ENCODE measurements at places on chromosomes 12 and 14.

DNA sequence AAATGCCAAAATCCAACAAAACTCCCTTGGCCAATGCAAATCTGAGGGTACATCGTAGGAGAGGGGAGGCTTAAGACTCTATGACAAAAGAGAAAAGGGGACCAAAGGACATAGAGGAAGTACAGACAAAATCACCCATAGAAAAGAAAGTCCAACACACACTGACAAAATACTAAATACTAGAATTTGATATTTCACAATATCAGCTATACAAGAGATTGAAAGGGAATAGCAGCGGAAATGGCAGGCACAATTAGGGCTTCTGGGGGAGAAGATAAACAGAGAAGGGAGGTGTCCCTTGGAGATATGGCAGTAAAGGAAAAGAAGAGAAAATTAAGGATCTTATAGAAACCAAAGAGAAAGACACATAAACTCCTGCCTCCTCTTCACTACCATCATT is 29.0 kb downstream of the ATP2B1 start:
- DNase-seq = no peak

DNA sequence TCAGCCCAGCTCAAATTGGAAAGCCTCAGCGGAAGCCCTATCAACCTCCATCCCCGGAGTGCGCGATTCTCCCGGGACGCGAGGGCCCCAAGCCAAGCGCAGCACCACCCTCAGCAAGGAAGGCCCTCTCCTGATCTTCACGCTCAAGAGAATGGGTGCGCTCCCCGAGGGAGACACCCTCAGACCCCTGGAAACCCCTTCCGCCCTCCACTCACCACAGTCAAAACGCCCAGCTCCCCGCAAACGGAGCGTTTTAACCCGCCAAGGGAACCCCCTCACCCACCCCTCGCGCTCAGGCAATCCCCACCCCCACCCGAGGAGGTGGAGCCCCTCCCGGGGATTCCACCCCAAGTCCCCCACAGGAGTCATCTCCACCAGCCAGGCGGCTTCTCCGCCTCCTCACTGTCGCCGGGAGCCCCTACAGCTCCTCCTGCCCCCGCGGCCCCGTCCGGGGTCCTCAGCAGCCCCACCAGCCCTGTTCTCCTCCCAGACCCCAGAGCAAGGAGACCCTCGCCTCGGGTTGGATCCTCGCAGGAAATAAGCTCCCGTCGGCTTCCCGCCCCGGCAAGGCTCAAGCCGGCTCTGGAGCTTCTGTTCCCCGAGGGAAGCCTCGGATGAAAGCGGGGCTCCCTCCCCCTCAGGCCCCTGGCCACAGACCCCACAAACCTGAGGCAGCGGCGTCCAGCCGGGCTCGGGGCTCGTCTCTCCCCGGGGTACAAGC is 507 bp downstream of the BAZ2A start:
- DNase-seq = no peak

DNA sequence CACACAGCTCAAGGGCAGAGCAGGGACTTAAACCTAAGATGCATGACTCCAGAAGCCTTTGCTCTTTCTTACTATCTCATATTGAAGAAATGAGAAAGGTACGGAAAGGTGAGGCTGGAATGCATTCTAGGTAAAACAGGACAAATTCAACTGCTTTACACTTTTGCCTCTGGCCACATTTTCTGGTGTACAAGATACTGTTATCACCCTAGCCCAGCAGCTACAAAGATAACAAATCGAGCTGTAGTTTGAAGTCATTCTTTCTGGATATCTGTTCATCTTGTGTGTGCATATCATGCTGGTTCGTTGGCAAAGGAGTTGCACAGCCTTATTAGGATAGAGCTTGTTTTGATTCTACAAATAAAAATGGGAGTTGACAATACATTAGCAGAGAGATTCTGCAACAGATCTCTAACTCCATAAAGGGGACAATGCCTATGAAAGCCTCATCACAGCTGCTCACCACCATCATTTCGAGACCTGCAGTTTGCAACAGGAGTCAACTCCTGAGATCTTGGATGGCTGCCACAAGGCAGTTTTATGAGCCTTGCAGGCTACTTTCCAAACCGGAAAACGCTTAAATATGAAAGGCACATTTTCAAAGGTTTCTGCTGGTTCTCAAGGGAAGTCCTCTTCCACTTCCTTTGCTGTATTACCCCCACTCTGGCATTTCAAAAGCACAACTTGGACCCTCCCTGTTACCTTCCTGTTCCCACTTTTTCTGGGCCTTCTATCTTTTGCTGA is 64.9 kb downstream of the STXBP6 start:
- no peak for DNase-seq

- no peak for DNase-seq
Measured at GRCh38 chr12:53506881-53507602, at the start of gene NPFF. NPFF (minus strand) TSS chr12:53507484; CDS start chr12:53507474, 10 bp downstream.

DNA sequence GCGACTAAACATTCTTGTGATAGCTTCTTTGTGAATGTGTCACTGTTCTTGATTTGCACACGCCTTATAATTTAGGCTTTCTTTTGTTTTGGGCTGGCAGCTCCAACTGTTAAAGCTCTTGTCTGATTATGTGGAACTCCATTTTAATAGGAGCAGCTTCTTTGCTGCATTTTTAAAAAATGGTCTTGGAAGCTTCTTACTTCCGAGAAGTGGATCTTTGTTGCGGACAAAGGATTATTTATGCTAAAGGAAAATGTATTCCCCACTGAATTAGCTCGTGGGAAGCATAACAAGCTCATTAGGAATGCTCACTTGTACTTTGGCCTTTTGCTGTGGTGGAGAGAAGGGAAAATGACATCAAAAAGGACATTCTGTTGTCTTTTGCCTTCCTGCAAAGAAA is 20.0 kb downstream of the GAS2L3 start:
- DNase-seq = no peak

GRCh38 chr12:29148911-29149690 is at the start of gene FAR2:
FAR2 (plus strand) TSS chr12:29149278; CDS start chr12:29270450, 121,172 bp downstream.
- no peak for DNase-seq

GRCh38 chr12:109259545-109259895 is 49.6 kb downstream of the FOXN4 start:
- DNase-seq = no peak

GRCh38 chr12:124898200-124898922 is 16.1 kb downstream of the UBC start:
- no peak for DNase-seq

DNA sequence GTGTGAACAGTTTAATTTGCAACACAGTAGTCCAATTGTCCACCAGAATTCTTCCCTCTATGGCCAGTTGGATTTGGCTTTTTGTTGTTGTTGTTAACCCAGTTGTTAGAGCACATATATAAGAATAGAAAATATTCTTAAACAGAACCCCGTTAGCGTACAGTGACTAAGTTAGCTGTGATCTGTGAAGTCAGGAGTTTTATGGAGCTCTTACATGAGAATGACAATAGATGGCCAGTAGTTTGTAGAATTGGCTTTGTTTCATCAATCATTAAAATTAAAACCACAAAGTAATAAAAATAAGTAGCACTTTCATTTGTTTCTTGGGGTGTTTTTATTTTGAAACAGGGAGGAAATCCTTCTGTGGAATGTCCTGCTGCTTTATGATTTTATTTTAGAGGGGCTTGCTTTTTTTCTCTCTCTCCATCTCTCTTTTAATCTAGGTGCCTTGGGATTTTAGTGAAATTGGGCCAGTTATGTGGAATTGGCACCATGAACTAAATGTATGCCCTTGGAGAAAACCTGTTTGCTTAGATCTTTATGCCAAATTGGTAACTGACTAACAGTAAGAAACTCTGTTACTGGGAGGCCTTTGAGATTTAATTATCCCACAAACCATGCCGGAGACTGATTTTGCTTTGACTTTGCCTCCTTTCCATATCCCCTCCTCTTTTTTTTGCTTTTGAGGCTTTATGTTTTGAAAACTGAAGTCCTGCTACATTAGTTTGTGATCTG is 22.9 kb downstream of the FBXW8 start:
- no peak for DNase-seq

GRCh38 chr12:26341491-26341890 is 146.1 kb downstream of the SSPN start:
- DNase-seq = no peak

- DNase-seq = no peak
Measured at GRCh38 chr14:56137453-56137807, 19.2 kb downstream of the PELI2 start.

- no peak for DNase-seq
Measured at GRCh38 chr12:25496098-25496587, 56.9 kb downstream of the LMNTD1 start.

GRCh38 chr12:113059071-113059595 is 2.6 kb downstream of the DTX1 start:
- DNase-seq = no peak

- no peak for DNase-seq
Measured at GRCh38 chr12:25256005-25256404, 5.3 kb upstream of the KRAS start.

DNA sequence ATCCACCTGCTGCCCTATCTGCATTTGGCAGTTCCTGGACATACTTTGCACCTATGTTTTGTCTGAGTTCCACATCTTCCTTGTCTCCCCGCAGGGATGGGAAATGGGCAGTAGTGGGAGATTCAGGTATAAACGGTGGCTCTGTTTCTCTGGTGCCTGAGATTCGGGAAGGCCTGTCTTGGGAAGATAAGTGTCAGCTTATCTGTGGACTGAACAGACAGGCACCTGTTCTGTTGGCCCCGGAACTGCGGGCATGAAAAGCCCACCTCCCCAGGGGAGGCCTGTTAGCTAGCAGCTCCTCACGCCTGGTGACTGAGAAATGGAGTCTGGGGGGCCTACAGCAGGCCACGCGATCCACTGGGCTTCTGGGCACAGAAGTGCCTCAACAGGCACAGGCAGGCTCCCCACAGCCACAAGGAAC is 5.8 kb downstream of the PHB2 start:
- no peak for DNase-seq

DNA sequence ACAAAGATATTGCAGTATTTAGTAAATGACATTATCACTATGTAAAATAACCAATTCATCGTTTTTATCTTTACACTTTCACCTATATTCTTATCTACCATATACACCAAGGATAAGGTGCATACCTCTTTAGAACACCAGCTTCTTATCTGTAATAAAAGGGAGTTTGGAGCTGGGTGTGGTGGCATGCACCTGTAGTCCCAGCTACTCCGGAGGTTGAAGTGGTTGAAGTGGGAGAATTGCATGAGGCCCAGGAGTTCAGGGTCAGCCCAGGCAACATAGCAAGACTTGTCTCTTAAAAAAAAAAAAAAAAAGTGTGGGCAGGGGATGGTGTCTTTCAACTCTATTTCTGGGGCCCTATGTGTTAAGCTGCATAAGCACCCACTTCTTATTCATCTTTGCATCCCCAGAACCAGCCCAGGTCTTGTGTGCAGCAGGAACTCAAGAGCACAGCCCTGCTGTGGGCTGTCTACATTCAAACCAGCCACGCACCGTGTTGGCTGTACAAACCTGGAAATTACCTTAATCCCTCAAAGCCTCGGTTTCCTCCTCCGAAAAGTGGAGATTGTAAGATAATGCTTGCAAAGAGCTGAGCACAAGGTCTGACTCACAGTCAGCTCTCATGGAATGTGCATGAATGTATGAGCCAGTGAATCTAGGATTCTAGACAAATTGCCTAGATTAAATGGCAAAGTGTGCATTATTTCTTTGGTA is 256.6 kb upstream of the FOXN3 start:
- no peak for DNase-seq

- no peak for DNase-seq
Measured at GRCh38 chr12:104524034-104524832, 67.5 kb downstream of the CHST11 start.

- DNase-seq = no peak
Measured at GRCh38 chr12:58415716-58416115, 474.3 kb downstream of the ATP23 start.

DNA sequence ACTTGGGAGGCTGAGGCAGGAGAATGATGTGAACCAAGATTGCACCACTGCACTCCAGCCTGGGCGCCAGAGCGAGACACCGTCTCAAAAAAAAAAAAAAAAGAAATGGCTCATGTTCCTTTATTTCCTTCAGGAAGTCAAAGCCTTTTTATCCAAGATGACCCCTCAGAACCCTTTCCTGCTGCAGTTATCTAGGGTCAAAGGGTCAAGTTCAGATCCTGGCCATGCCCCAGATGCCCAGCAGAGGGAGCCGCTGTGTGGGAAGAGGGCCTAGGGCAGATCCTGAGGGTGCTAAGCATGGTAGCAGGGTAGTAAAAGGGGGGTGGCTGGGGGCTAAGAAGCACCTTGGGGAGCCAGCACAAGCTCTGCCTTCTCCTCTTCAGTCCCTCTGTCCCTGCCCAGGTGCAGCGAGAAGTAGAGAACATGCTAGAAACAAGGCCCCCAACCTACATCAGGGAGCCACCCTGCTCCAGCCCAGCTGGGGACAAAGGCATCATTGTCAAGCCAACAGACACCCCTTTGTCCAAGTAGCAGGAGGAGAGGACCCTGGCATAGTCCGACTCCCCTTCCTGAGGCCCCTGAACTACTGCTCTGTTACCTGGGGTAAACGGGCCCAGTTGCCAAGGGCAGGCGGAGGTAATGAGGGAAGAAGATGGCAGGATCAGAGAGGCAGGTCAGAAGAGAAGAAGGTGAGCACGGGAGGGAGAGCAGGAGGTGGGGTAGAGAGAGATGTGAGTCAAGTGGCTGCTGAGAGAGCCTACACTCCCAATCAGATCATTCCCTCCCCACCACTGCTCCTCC is 6.5 kb downstream of the NFE2 start:
- no peak for DNase-seq

DNA sequence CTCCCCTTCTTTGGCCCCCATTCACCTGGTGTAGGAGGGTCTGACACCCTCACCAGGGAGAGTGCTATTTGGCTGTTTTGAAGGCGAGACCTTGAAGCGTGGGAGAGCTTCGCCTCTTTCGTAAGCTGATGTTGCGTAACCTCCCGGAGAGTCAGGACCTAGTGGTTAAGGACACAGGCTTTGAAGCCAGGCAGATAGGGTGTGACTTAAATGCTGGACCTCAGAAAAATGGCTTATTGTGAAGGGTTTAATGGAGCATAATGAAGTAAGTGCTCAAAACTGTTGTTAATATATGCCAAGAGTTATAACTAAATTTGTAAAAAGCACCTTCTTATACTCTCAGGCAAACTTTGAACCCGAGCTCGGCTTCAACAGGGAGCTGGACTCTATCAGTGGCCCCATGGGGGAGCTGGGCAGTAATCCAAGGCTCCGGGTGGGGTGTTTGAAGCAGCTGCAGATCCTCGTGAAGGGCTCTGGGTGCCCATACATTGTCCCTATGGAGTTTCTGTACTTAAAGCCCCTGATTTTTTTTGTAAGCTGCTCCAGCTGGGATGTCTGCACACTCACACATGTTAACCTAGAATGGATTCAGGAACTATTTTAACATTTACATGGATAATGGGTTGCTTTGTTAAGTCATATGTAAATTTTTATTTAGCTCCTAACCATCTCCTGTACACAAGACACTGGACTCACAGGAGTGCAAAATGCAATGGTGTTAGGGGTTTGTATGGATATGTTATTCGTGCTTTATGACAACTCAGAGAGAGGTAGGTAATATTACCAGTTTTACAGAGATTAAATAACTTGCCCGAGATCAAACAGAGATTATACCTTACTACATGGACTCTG is 26.0 kb downstream of the PPFIBP1 start:
- no peak for DNase-seq
